ENCODE measurements at places on chromosomes 3 and 15.

DNA sequence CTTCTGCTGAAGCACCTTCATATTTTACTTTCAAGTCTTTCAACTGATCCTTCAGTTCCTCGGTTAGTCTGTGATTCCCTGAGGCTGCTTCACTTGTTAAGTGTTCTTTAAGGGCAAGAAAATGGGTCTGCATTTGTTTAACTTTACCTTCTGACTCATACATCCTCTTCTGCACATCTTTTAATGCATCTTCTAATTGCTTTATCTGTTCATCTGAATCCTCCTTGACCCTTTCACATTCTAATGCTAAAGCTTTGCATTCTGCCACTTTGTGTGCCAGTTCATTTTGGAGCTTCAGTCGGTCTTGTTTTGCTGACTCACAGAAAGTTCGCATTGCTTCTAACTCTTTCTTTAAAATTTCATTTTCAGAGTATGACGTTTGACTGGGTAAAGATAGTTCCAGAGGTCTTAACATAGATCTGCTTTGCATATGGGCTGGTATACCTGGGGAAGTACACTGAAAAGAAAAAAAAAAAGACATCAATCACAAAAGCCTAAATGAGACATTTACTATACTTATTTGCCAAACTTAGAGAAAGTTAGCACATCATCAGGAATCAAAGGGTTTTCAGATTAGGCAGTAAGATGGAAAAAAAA lies 94.3 kb downstream of the UACA start:
- no peak for DNase-seq

DNA sequence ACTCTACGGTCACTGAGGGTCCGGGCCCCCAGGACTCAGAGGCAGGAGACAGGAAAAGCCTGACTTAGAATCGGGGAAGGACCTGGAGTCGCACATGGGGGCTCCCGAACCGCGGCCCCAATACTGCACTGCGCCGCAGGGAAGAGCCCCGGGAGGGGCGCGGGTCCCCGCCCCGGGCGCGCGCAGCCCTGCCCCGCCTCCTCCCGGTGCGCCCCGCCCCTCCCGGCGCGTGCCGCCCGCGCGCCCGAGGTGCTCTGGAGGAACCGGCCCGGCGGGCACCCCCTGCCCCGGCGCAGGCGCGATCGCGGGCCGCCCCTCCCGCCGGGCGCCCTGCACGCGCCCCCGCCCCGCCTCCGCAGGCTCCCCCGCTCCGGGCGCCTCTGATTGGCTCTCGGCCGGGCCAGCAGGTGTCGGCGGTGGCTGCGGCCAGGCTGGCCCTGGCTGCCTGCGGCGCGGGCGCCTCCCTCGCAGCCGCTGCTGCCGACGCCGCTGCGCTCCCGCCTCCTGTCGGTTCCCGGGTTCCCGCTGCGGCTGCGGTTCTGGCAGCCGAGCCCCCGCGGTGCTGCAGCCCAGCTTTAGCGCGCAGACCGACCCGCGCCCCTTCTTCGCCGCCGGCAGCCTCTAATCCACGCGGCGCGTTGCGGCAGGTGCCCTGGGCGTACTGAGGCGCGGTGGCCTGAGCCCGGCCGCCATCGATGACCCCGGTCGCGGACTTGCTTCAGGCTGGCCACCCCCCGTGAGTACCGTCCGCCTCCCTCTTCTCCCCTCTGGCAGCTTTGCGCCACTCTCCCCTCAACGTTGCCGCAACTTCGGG lies at the start of gene MYRIP:
Gene MYRIP, plus strand, starts transcription at position 429 of the 814 bp plus-strand sequence. CDS start 91,208 bp downstream, outside the sequence.
- peak; percentile 56 for DNase-seq

DNA sequence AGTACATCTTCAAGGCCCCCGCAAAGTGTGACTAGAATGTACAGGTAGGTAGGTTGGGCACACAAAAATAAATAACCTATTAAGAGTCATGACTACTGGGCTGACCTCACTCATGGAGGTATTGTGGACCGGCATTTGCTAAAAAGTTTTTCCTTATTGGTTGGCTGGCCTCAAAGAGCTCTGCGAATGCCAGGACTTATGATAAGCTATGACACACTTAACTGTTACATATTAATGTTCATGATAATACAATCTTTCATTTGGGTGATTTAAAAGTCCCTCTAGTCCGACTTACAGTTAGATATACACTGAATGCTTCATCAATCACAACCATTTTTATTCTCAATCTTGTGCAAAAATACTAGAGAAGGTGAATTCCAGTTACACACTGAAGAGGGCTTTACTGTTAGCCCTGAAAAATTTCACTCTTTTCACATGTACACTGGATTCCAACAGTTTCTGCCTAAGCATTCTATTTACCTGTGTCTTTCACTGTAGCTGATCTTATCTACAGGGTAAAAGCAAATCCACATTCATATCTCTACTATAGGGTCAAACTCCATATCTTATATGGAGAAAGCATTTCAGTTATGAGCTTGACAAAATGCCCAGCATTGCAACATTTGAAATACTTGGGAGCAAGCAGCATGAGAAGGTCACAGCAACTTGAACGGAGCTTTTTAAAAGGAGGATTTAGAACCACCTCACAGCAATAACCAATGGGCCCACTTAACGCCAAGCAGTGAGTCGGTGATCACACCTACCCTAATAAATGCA lies 329.1 kb downstream of the FOXP1 start:
- no peak for DNase-seq

GRCh38 chr3:37580237-37580636 lies 281.4 kb upstream of the CTDSPL start:
- DNase-seq = no peak

GRCh38 chr3:31705736-31706135 lies 173.0 kb downstream of the STT3B start:
- DNase-seq = no peak

Data from NCI-H2029 treated with DMSO at 0.1 percent for 48 hours (cell line).